Renal cortical epithelial cell (primary cell): ENCODE measurements at places on chromosomes 6 and 20. TPM values are rescaled to one million over a fixed set of nuclear protein-coding genes. Genes with fewer than 3 reads are reported as not detected.

CLPSL1 gene
- total RNA-seq = not detected in 2 replicates

SLC13A3 gene
- total RNA-seq = 1.4 and 4.2 TPM in 2 replicates

SLC25A27 gene
- 2.3 and 15.3 TPM in 2 replicates for total RNA-seq

HAO1 gene
- total RNA-seq = 0.05 TPM in 1 of 2 replicates, not detected in the other

SEMG1 gene
- total RNA-seq = not detected in 2 replicates

ENPP1 gene
- total RNA-seq = 3.8 and 6.0 TPM in 2 replicates

GRCh38 chr20:58625585-58625984 is 25.5 kb upstream of the STX16 start:
- DNase-seq = no peak

DNA sequence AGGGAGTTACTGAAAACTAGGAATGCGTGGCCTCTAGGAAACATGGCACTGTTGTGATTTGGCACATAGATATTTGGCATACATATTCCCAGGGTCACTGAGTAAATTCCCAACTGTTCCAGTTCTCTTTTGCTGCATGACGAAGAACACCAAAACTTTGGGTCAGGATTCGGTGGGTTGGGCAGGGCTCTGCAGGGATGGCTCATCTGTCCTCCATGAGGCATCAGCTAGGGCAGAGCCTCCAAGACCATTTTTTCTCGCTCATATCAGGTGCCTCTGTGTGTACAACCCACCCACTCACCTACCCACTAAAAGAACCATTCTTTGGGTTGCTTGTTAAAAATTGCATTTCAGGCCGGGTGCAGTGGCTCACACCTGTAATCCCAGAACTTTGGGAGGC is 57.1 kb downstream of the SSR1 start:
- DNase-seq = no peak

DNA sequence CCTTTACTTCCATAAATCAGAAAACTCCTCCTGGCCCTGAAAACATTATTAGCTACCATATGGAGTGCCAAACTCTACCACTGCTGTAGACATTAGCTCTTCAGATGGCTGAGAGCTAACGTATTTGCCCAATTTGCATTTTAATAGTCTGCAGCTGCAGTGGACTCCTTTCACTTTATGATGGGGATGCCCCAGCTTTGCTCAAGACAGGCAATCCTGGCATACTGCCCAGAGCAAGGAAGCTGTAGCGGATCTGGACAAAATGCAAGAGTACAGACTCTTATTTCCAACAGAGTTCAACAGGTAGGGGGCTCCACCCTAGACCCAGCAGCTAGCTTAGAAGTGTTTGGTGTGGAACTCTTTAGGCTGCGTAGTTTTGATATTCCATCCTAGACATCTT is 246.7 kb downstream of the FOXC1 start:
- DNase-seq = peak; percentile 88

DNA sequence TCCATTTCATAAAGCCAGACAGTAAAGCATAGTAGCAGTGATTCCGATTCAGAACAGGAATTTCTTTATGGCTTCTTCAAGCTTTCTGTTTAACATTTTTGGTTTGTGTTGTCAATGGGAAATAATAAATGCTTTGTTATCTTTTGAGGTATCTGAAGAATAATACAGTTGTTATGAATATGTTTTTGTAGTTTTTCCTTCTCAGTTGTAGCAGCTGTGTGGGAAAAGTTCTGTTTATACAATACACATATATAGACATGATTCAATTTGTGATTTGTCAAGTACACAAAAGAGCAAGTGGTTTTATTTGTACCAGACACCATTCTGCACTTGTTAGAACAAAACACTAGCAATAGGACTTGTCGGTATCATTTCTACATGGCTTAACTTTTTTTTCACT is 96.6 kb downstream of the CDYL start:
- DNase-seq = no peak

- peak; percentile 33 for DNase-seq
Observed at GRCh38 chr6:16135066-16135465, 6.2 kb downstream of the MYLIP start.

- no peak for DNase-seq
Observed at GRCh38 chr6:126807876-126808275, 310.6 kb upstream of the RSPO3 start.

DNA sequence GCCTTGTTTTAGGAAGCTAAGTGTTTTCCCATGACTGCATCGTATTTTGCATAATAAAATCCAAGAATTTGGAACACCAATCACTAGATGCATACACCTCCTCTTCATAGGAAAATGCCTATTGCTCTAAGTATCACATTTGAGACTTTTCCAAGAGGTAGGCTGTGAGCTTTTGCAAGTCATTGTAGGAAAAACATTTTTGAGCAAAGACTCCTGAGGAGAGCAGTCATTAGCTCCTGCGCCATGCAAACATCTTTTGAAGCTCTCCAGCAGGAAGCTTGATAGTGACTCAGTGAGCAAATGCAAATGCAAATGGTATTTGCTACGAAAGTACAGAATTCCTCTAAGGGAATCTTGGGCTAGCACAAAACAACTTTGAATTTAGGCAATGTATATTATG is 750.4 kb downstream of the QKI start:
- DNase-seq = no peak

DNA sequence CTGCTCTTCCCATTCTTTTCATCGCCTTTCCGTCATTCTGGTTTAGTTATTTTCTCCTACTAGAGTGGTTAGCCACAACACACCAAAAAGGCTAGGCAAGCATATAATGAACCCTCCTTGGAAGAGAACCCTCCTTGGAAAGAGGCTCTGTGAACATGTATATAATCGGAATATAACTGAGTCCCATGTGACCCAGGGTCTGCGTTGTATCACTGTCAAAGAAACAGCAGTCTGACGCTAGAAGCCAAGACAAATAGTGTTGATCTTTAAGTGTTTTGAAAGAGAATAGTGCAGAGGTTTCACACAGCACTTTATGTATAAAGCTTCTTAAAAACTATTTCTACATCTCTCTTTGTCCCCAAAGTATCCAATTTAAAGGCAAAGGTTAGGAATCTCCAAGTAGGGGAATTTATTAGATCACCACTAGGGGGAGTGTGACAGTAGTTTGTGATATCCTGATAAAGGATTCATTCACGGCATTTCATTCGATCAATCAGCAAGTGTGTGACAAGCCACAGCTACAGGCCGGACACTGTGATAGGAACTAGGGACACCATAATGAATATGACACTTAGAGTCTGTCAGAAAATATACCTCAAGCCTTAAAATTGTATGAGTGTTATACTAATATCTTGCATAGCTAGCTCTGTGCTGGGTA is 395.3 kb downstream of the CD109 start:
- peak; percentile 50 for DNase-seq

GRCh38 chr6:34150766-34151165 is 4.9 kb upstream of the GRM4 start:
- DNase-seq = no peak

- DNase-seq = no peak
Observed at GRCh38 chr6:130981409-130981808, 81.6 kb downstream of the EPB41L2 start.

DNA sequence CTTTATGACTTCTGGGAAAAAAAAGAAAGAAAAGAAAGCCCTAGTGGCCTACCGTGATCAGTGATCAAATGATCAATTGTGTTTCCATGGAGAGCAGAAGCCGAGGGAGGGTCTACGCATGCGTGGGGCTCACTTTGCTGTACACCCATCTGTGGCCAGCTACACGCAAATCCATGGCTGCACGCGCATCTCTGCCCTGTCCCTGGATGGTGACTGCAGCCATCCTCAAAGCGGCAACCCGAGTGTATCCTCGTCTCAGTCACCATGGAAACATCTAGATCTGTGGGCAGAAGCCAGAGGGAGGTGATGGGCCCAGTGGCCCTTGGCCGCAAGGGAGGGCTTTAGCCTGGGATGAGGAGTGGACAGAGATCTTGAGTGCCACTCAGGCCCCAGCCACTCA is 785 bp upstream of the ULBP3 start:
- DNase-seq = no peak

DNA sequence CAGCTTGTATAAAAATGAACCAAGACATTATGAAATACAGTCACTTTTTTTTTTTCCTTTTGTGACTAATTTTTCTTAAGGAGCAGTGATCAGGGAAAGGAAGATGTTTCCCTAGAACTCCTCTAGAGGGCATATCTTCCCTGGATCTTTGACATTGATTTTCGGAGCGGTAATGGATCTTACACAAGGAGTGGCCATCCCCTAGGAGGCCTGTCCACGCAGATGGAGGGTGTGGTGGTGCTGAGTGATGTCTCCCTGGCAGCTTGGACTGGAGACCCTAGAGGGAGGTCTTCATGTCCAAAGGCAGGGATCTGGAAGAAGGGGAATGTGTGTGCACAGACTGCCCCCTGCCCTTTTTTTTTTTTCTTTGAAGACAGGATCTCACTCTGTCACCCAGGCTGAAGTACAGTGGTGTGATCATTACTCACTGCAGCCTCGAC is 7.0 kb upstream of the KIFC1 start:
- DNase-seq = peak; percentile 75

- no peak for DNase-seq
Observed at GRCh38 chr6:144590532-144590931, 305.4 kb downstream of the UTRN start.

DNA sequence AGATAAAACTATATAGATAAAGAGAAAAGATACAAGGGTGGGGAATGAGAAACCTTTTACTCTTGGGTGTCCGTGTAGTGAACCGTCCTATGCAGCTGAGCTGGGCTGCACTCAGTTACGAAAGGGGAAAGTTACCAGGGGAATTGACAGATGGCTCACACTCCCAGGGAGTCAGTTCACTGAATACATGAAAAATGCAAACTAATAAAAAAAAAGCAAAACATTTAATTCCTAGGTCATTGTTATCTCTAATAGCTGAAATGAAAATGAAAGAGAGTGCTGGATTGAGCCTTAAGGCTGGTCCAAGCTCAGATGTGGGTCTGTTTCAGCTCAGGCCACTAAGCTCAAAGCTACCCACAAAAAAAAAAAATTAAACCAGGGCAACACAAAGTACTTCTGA is 138.0 kb downstream of the THBS2 start:
- DNase-seq = no peak

DNA sequence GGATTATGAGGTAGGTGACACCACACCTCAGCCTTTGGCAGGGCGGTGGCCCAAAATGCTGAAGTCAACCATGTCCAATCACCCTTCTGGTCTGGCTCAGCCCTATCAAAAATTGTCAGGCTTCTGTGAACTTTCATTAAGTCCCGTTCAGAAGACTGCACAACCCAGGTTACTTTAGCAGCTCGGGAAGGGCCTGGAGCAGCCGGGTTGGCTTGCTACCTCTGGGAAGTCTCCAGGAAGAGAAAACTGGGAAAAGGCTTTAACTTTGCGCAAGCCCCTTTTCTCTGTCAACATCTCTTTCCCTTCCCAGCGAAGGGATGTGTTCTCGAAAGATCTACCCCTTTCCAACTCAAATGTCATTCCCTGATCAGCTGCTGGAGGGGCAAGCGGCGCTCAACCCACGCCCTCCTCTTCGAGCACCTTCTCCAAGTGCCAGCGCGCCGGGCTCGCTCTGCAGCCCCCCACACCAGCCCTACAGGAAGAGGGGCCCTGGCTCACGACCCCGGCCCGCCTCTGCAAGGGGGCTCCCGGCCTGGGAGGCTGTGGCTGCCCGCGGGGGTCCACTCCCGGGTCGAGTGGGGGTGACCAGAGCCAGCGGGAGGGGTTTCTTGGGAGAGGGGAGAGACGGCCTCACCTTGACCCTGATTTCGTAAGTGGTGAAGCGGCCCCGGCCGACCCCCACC is 573 bp downstream of the SNX3 start:
- peak; percentile 38 for DNase-seq

GRCh38 chr6:90811596-90812226 is 224.8 kb upstream of the MAP3K7 start:
- DNase-seq = peak; percentile 1

GRCh38 chr6:3094815-3095214 is 23.7 kb upstream of the BPHL start:
- DNase-seq = no peak

- DNase-seq = no peak
Observed at GRCh38 chr6:45850378-45851033, 165.2 kb downstream of the CLIC5 start.

- no peak for DNase-seq
Observed at GRCh38 chr20:59577809-59578435, 26.4 kb upstream of the PHACTR3 start.

- DNase-seq = no peak
Observed at GRCh38 chr20:34445177-34446065, 70.8 kb upstream of the DYNLRB1 start.

- DNase-seq = no peak
Observed at GRCh38 chr6:125844989-125845388, 54.2 kb downstream of the NCOA7 start.
